Activated naive CD4-positive, alpha-beta T cell (primary cell): ENCODE measurements at places on chromosomes 5 and 9.
A peak's percentile ranks its signal among the peaks of the same experiment; 100 is the strongest.

GRCh38 chr9:136603216-136603615, 57.4 kb upstream of the NOTCH1 start:
- DNase-seq = no peak

- DNase-seq = no peak
Observed at GRCh38 chr9:1513105-1513504, 462.9 kb downstream of the DMRT2 start.

DNA sequence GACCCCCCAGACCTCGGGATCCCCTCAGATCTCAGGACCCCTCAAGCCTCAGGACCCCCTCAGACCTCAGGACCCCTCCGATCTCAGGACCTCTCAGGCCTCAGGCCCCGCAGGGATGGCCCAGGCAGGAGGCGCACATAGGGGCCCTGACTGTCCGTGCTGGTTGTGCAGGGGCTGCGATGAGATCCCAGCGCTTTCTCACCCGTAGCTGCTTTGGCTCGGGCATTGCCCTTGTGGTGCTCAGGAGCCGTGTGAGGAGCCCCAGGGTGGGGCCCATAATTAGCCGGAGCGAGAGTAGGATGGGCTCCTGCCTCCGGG, 680 bp upstream of the LPCAT1 start:
- no peak for DNase-seq

GRCh38 chr9:6415266-6415665, 2.3 kb downstream of the UHRF2 start:
- DNase-seq = no peak

GRCh38 chr5:168822248-168822744, 243.1 kb upstream of the PANK3 start:
- no peak for DNase-seq

GRCh38 chr5:154836225-154836624, 14.2 kb downstream of the FAXDC2 start:
- no peak for DNase-seq

- peak; percentile 32 for DNase-seq
Observed at GRCh38 chr9:131310833-131311554, 21.5 kb downstream of the PLPP7 start.

DNA sequence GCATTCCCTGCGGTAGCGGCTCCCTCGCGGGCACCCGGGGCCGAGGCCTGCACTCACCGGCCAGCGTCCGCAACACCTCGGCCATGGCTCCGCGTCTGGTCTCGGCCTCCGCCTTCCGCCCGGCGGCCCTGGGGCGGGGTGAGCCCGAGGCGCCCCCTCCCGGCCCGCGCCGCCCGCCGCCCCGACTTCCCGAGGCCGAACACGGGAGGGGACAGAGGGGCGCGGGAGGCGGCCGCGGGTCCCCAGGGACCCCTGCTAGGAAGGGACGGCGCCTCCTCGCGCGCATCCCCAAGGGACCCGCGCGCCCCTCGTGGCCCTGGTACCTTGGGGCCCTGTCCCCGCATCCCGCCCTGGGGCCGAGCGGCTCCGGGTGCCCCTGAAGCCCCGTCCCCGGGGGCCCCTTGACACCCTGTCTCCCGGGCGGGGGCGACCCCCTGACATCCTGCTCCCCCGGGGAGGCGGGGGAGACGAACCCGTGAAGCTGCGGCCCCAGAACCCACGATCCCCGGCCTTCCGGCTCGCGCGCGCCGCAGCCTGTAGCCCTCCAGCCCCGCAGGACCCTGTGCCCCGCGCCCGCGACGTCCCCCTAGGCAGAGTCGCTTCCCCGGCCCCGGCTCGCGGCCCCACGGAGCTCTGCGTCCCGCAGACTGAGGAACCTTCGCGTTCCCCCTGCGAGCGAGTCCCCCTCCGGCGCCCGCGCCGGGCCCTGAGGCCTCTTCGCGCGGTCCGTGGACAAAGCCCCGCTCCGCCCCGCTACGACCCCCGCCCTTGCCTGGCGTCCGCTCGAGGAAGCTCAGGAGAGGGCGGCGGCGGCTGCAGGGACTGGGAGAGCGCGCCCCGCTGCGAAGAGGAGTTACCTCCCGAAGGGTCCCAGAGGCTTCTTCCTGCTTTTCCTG, at the start of gene ABO:
ABO (minus strand) TSS at position 97 of the 896 bp plus-strand sequence.
- DNase-seq = no peak

DNA sequence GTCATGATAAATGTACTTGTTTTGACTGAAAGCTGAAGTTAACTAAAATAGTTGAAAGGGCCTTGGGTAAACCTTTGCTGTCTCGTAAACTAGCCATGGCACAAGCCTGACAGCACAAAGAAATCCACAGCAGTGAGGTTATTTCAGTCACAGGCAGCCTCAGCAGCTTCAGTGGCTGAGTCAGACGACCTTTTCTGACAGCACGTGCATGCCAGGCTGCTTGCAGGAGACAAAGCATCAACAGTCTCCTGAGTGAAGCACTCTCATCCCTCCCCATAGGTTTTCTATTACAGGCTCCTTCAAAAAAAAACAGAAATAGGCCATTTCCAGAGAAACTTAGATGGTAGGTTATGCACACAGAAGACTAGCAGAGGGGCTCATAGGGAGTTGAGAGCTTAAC, 34.6 kb downstream of the OXCT1 start:
- no peak for DNase-seq

- no peak for DNase-seq
Observed at GRCh38 chr5:76388791-76389512, 14.1 kb upstream of the IQGAP2 start.
